GM12864 (cell line): ENCODE measurements at places on chromosomes 1 and 21.
A peak's percentile ranks its signal among the peaks of the same experiment; 100 is the strongest.

GRCh38 chr1:195773931-195774330, 834.3 kb downstream of the KCNT2 start:
- no peak for DNase-seq

DNA sequence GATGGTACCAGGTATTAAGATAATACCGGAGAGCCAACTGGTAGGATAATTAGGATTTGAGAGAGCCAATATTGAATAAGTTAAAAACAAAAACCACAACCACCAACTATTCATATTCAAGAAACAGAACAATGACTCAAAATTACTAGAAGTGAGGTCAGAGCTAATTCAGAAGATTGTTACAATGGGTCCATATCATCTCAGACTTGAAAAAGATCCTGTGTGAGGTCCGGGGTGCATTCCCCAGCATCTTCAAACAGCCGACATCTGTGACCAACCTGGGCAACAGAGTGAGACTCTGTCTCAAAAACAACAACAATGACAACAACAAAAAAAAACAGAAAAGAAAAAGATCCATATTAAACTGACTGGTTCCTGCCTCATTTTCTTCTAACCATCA, 18.6 kb downstream of the AK2 start:
- no peak for DNase-seq

DNA sequence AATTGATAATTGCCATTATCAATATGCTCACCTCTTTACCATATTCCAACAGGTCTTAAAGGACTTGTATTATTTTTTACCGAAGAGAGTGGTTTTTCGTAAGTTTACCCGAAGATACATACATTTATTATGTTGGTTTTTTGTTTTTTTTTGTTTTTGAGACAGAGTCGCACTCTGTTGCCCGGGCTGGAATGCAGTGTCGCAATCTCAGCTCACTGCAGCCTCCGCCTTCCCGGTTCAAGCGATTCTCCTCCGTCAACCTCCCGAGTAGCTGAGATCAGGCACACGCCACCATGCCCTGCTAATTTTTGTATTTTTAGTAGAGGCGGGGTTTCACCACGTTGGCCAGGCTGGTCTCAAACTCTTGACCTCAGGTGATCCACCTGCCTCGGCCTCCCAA, 30.8 kb downstream of the NR5A2 start:
- DNase-seq = no peak

DNA sequence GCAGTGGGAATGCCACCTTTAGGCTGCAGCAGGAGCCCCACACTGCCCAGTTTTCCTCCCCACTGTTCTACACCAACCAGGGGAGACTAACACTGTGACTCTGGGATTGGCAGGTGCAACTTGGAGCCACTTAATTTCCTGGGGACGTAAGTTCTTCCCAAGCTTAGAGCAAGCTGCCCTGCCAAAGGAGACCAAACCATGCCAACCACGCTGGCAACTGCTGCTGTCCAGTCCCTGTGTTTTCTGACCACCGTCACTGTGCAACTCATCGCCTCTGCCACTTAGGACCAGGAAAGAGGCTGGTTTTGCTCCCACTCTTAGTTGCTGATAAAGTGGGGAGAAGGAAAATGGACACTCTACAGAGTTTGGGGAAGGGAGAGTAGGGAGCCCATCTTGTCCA, 50.5 kb downstream of the VANGL1 start:
- no peak for DNase-seq

- DNase-seq = peak; percentile 19
Measured at GRCh38 chr1:87953732-87954344, 625.2 kb downstream of the LMO4 start.

DNA sequence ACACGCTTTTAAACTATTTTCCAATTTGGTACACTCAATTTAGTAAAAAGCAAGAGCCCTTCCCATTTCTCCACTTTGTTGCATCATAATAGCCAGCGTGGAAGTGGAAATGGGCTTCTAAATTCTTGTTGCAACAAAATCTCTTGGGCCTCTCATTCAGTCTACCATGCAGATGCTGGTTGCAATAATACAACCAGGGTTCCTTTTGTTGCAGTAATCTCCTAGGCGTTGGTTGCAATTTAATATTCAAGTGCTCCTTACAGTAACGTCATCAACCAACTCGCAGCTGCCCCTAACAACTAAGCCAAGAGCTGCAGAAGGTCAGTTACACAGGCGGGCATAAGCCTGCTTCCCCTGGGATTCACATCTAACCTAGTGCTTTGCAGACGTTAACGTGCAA, 2.7 kb upstream of the HDGF start:
- DNase-seq = no peak

- DNase-seq = no peak
Measured at GRCh38 chr1:61083013-61083806, 849 bp downstream of the NFIA start.

DNA sequence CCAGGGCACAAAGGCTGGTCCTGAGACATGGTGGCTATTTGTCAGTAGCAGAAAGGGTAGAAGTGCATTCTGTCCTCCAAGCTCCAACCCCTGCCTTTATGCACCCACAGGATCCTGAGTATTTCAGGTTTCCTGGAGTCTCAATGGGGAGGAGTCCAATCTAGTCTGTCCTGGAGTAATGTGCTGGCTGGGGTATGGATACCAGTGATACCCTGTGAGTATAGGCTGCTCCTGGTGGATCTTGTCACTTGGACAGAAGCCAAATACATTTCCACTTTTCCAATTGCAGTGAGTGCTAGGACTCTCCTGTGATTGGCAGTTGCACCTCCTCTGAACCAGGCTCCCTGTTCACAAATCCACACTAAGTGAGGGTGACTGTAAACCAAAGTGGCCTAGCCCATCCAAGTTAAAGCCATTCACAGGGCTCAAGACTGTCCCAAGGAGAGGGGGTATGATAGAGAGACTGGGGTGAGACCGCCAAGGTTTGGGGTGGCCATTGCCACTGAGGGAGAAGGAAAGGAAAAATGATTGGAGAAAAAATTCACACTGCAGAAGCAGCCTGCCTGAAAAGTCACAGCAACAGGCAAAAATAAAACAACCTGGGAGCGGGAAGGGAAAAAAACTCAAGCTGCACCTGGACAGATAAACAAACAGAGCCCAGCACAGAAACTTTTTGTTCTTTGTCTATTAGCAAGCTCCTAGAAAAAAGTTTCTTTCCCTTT, 163.4 kb upstream of the ETV3 start:
- DNase-seq = no peak

GRCh38 chr1:229339520-229339919, 3.3 kb downstream of the CCSAP start:
- DNase-seq = no peak

- no peak for DNase-seq
Measured at GRCh38 chr1:2495546-2495945, 19.5 kb downstream of the PLCH2 start.

- DNase-seq = no peak
Measured at GRCh38 chr21:16976193-16976592, 536.6 kb upstream of the CXADR start.

DNA sequence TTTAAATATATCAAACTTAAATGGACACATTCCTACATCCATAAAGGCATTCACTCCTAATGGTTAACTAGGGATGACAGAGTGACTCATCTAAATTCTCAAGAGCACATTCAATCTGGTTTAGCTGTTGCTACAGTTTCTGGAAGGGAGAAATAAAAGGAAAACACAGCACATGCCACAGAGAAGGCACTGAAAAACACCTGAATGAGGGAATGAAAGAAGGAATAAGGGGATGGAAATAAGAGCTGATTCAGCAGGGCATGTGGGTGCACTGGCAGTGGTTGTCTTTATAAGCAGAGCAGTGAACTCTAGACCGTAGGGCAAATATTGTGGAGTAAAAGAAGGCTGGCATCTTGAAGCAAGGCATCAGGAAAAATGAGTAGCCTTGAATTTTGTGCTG, 79.3 kb downstream of the LHX4 start:
- no peak for DNase-seq

- DNase-seq = no peak
Measured at GRCh38 chr1:219985169-219985568, 56.8 kb upstream of the SLC30A10 start.

GRCh38 chr1:167104256-167104633, 10.4 kb downstream of the STYXL2 start:
- DNase-seq = no peak

GRCh38 chr1:102937401-102937800, 170.9 kb downstream of the COL11A1 start:
- no peak for DNase-seq

DNA sequence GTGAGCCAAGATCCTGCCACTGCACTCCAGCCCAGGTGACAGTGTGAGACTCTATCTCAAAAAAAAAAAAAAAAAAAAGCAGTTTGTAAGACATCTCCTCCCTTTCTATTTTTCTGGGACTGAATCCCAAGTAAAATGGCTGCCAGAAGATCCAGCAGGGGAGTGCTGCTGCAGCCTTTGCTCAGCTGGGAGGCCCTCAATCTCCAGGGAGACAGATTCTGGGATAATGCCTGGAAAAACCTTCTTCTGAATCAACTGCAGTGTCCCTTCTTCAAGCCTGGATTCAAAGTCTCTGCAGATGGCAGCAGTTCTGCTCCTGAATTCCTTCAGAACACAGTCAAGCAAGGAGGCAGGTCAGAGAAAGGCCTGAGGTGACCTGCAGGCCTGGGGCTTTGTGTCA, 191.0 kb upstream of the NRIP1 start:
- no peak for DNase-seq

GRCh38 chr1:197106869-197107268, 39.6 kb downstream of the ASPM start:
- DNase-seq = no peak

DNA sequence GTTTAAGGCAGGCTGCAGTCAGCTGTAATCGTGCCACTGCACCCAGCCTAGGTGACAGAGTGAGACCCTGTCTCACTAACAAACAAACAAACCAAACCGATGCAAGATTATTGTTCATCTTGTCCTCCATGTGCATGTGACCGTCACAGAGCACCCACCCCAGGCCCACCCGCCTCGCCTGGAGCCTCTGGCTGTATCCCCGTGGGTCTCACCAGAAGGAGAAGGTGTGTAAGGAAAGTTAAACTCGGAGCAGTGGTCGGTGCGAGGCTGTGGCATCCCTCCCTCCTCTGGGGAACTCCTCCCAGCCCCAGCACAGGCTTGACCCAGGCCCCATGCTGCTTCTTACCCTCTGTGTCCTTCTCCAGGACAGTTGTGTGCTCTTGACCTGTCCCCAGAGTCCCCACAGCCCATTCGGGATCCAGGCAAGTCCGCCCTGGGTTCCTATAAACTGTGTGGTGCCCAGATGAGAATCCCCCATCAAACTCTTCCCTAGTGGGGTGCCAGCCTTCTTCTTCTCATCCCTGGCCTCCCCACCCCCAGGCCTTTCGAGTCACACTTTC, 318.4 kb downstream of the AJAP1 start:
- DNase-seq = no peak

DNA sequence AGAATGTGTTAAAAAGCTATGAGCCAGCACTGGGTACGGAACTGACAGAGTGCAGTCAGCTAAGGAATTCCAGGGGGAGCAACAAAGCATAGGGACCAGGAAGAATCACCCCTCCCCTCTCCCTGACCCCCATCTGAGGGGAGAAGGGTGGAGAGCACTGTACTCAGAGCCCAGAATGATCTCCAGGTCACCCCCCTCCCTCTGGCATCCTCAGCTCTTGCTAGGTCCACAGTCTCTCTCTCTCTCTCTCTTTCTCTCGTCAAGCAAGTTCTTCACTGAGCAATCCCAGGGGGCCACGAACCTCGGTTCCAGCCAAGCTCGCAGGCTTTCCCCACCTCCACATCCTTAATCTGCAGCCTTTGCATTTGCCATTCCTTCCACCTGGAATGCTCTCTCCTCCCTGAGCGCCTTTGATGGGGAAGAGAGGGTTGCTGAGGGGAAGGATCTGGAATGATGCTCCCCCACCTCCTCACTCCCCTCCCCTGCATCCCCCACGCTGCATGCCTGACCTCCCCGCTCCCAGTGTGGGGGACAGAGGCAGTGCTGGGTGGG, 6.7 kb upstream of the WASF2 start:
- no peak for DNase-seq

GRCh38 chr1:226046240-226046639, 16.3 kb upstream of the H3-3A start:
- no peak for DNase-seq

DNA sequence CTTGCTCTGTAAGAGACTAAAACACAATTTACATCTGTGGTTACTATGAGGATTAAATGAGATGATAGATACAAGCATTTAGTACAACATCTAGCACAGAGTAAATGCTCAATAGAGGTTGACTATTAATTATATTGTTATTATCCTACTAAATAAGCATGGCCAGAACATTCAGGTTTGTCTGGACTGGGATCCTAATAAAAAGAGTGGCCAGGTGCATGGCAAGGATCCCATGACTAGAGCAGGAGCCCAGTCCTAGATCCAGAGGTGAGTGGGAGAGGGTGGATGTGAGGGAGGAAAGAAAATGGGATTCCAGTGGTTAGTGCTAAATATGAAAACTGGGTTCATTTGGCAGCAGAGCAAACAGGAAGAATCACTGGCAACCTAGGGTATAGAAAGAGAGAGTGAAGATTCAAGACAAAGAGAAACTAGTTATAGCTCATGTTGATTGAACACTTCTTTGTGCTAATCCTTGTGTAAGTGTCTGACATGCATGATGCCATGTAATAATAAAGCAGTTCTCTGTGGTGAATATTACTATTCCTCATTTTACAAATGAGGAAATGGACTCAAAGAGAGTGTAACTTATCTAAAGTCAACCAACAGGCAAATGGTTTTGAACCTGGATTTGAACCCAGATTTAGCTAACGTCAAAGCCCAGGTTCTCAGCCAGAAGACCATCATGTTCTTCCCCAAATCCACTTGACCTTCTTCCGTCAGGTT, 71.1 kb upstream of the FGGY start:
- DNase-seq = no peak

- DNase-seq = no peak
Measured at GRCh38 chr1:94079080-94079940, 41.6 kb downstream of the ABCA4 start.

GRCh38 chr1:48495911-48496310, 23.9 kb upstream of the SPATA6 start:
- DNase-seq = no peak

DNA sequence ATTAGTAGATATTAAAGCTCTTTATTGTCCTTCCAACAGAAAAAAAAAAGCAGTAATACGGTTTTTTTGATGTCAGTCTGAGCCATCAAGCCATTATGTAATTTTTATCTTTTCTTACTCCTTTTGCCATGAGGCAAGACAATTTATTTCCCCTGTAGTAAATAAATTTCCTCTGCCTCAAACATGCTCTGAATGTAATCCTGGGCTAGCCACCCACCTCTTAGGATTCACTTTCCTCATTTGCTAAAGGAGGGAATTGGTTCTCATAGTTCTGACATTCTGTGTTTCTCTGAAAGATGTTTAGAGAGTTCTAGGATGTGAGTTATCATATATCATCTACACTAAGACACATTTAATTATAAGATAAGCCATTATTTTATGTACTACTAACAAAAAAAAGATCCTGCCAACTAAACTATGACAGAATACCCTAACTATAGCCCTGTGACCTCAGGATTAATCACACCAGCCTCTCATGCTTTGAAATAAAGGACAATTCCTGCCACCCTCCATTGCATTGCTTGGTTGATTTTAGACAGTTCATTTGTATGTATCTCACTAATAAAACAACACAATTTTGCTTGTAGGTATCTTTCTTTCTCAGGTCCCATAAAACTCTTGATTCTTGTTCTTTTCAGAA, 34.0 kb upstream of the RAP1A start:
- DNase-seq = no peak
